Left kidney (tissue), 8 donors: ENCODE measurements at places on chromosomes 5 and 9. TPM values are rescaled to one million over a fixed set of nuclear protein-coding genes. Genes with fewer than 3 reads are reported as not detected.

The PTAR1 gene
- 65.9 TPM for polyA plus RNA-seq

The SLC25A2 gene
- 0.23 TPM for polyA plus RNA-seq

The SPATA6L gene
- polyA plus RNA-seq, result 5.3 TPM

The SYNPO gene
- polyA plus RNA-seq, result 85.9 TPM
